Esophagus muscularis mucosa (tissue), 4 donors: ENCODE measurements at places on chromosomes 12 and 14. TPM values are rescaled to one million over a fixed set of nuclear protein-coding genes. Genes with fewer than 3 reads are reported as not detected.

KCNMB4 gene
- total RNA-seq: 8.4 TPM

DNA sequence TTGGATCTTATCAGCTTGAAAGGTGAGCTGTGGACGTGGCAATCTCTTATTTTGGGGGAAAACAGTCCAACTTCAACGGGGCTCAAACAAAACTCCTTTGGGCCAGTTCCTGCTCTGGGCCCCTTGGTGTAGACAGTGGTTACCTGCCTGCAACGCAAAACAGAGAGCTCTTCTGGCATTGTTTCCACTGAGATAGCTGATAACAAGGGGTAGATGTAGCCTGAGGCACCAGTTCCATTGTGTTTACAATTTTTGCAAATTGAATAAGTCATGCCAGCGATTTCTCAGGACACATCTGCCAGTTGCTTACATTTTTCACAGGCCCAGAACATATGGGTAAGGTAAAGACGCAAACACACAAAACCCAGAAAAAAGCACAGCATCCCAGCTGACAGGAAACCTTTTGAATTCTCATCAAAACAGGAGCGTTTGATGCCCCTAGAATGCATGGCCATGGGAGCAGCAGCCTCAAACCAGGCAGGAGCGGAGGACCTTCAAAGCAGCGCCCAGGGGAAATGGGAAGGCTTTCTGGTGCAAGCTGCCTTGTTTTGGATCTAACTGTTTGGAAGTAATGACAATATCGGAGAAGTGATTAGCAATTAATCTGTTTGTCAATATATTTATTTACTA is 259.7 kb downstream of the AACS start:
- DNase-seq: no peak
- no peak overlapping the region for H3K4me3 ChIP-seq
- H3K36me3 ChIP-seq: no peaks in the 10 kb centered on the region
- H3K27me3 ChIP-seq: no peaks in the 10 kb centered on the region
- H3K4me1 ChIP-seq: no peaks in the 10 kb centered on the region

NAP1L1 gene
- 412 TPM for total RNA-seq

GNPTAB gene
- total RNA-seq: 31.9 TPM

CCDC175 gene
- not detected for total RNA-seq

- H3K27me3 ChIP-seq: no peaks in the 10 kb centered on the region
- H3K4me1 ChIP-seq: no peaks in the 10 kb centered on the region
- H3K36me3 ChIP-seq: no peaks in the 10 kb centered on the region
- no peak overlapping the region for H3K27ac ChIP-seq
- no peak for DNase-seq
Measured at GRCh38 chr12:52271158-52271557, 3.3 kb upstream of the KRT86 start.

DNA sequence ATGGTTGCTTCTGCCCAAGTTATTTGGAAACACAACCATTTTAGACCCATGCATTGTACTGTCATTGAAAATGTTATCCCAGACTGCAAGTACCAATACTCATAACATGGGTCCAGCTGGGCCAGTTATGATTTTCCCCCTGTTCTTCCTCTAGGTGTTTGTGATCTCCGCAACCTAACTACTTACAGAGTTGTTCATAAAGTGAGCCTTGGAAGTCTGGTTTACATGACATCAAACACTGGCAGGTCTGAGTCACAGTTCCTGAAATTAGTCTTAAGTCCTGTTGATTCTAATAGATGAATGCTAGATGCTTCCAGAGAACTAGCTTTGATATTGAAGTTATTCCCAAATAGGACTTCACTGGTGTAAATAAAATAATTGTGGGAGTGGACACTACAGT is 487.0 kb downstream of the MED13L start:
- no peaks in the 10 kb centered on the region for H3K36me3 ChIP-seq
- no peaks in the 10 kb centered on the region for H3K27me3 ChIP-seq
- no peak overlapping the region for H3K4me3 ChIP-seq
- no peak for DNase-seq
- no peaks in the 10 kb centered on the region for H3K4me1 ChIP-seq

- H3K36me3 ChIP-seq: no peaks in the 10 kb centered on the region
- no peak overlapping the region for H3K4me3 ChIP-seq
Measured at GRCh38 chr12:7884689-7885088, 12.0 kb upstream of the SLC2A14 start.

- H3K27ac ChIP-seq: peak overlapping the region; percentile 98
- peaks cover 69% of the 10 kb centered on the region for H3K36me3 ChIP-seq
- peak overlapping the region; percentile 85 for H3K4me3 ChIP-seq
- peaks cover 43% of the 10 kb centered on the region for H3K4me1 ChIP-seq
Measured at GRCh38 chr12:6866163-6866919, 990 bp upstream of the TPI1 start.

DNA sequence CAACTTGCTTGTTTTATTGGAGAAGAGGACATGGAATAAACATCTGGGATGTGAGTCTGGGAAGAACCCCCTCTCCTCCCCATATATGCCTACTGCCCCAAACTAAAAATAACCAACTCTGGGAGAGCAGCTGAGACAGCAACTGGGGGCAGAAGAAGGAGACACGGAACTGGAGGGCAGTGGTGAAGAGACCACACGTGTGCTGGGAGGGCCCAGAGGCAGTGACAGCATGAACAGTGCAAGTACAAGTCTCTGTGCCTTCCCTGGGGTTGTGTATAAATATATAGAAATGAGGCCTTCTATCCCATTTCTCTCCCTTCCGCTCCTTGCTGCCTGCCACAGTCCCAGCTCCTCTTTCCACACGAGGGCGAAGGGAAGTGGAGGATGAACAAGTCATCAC is 4.0 kb upstream of the KRT73 start:
- H3K36me3 ChIP-seq: no peaks in the 10 kb centered on the region
- H3K4me1 ChIP-seq: no peaks in the 10 kb centered on the region
- no peaks in the 10 kb centered on the region for H3K27me3 ChIP-seq
- H3K27ac ChIP-seq: no peak overlapping the region
- no peak overlapping the region for H3K4me3 ChIP-seq

- peak overlapping the region; percentile 65 for H3K27ac ChIP-seq
- DNase-seq: no peak
- H3K4me1 ChIP-seq: peaks cover 25% of the 10 kb centered on the region
- no peak overlapping the region for H3K4me3 ChIP-seq
Measured at GRCh38 chr12:22810036-22810435, 185.1 kb downstream of the ETNK1 start.

SLC17A8 gene
- not detected for total RNA-seq

MAP1LC3B2 gene
- total RNA-seq: 3.0 TPM

DNA sequence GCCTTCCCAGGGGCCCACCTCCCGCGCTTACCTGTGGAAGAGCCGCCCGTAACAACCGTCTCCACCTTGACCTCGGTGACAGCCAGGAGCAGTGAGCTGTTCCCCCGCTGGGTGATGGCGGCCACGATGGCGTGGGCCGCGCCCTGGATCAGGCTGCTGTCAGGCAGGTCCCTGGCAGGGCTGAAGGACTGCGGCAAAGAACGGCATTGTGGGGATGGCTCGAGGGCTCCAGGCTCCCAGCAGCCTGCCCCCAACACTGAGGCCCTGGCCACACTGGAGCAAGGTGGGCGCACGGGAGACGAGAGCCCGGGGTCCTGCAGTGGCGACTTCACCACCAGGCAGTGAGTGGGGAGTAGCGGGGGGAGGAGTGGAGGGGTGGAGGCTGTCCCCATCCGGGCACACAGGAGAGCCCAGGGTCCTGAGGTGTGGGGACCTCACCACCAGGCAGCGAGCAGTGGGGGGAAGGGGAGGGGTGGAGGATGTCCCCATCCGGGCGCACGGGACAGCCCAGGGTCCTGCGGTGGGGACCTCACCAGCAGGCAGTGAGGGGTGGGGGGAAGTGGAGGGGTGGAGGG is 25.0 kb downstream of the JAG2 start:
- no peaks in the 10 kb centered on the region for H3K27me3 ChIP-seq
- no peak overlapping the region for H3K27ac ChIP-seq
- peaks cover 16% of the 10 kb centered on the region for H3K36me3 ChIP-seq
- DNase-seq: no peak
- H3K4me1 ChIP-seq: no peaks in the 10 kb centered on the region
- H3K4me3 ChIP-seq: no peak overlapping the region

DNA sequence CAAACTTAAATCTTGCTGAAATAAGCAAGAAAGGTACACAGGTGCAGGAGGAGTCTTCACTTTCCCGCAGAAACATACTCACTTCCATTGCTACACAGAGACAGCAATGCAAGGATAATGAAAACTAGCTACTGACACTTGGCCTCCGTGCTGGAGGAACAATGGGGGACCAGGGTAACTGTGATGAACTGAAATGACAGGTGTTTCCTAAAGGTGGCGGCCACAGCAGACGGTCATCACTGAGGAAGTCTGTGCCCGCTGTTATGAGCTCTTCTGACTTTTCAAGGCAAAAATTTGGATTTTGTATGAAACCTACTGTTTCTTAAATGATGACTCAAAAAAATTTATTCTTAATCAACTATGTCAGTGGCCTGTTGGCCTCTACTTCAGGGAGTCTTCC is 189.4 kb downstream of the CACNA1C start:
- no peaks in the 10 kb centered on the region for H3K36me3 ChIP-seq
- no peak for DNase-seq
- H3K4me1 ChIP-seq: peaks cover 90% of the 10 kb centered on the region
- peak overlapping the region; percentile 86 for H3K27ac ChIP-seq
- H3K4me3 ChIP-seq: no peak overlapping the region

GRCh38 chr12:47039756-47040155 is 39.7 kb upstream of the PCED1B start:
- H3K4me1 ChIP-seq: no peaks in the 10 kb centered on the region

HOXC6 gene
- total RNA-seq: 0.23 TPM

YLPM1 gene
- total RNA-seq: 33.4 TPM

TAS2R30 gene
- 1.5 TPM for total RNA-seq

DNA sequence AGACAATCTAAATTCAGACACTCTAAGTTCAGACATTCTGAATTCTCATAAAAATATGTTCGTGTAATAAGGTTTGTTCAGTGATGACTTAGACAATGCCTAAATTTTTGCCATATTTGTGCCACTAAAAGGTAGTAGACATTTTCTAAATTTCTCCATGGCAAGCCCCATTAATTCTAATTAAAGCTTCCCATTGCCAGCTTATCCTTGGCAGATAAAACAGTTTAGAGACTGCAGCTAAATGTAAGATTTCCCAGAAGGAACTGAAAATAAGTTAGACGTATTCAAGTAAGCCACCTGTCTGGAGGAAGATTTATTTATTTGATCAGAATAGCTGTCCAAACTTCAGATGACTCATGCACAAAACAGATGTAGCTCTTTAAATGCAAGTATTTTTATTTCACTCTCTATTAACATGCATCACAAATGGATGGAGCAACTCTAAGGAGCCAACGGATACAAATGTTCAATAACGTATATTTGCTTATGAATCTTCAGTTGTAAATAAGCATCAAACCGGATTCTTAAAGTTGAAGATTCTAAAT is 130.4 kb downstream of the SLC2A13 start:
- no peak overlapping the region for H3K4me3 ChIP-seq
- no peaks in the 10 kb centered on the region for H3K36me3 ChIP-seq
- no peak overlapping the region for H3K27ac ChIP-seq

DNA sequence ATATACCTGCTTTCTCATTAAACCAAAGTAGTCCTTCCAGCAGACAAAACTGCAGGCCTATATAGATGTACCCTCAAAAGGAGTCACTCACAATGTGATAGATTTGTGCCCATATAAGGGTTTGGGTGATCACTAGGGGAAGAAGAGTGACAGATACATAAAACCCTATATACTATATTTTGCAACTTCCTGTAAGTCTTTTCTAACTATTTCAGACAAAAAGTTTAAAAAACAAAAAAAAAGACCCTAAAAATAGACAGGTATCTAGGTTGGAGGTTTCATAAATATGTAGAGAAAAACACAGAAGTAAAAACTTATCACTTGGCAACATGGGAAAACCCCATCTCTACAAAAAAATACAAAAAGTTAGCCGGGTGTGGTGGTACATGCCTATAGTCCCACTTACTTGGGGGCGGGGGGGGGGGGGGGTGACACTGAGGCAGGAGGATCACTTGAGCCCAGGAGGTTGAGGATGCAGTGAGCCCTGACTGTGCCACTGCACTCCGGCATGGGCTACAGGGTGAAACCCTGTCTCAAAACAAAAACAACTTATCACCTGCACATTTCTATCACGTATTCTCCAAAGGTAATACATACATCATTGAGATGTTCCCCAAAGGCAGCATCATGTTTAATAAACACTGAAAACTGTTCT is 2.9 kb downstream of the VCPKMT start:
- H3K27ac ChIP-seq: no peak overlapping the region
- H3K4me3 ChIP-seq: no peak overlapping the region
- H3K36me3 ChIP-seq: peaks cover 34% of the 10 kb centered on the region
- no peaks in the 10 kb centered on the region for H3K27me3 ChIP-seq
- H3K4me1 ChIP-seq: peaks cover 25% of the 10 kb centered on the region
- no peak for DNase-seq

DNA sequence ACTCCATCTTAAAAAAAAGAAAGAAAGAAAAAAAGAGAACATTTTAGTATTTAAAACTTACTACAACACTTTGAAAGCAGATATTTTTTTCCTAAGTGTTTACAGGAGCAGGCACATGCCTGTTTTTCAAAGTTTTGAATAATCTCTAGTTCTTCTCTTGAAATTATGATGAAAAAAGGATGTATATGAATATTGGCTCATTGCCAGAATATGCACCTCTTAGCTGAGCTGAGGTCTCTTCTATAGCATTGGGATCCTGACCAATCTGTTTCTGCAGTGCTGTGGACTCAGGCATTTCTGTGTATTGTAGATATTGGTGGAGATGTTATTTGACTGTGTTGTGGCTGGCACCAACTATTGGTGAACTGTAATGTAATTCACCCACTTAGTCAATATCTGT is 15.0 kb downstream of the TECPR2 start:
- no peaks in the 10 kb centered on the region for H3K27me3 ChIP-seq
- peaks cover 4% of the 10 kb centered on the region for H3K4me1 ChIP-seq
- H3K27ac ChIP-seq: no peak overlapping the region
- no peak for DNase-seq
- H3K36me3 ChIP-seq: peaks cover 48% of the 10 kb centered on the region
- H3K4me3 ChIP-seq: no peak overlapping the region

- H3K4me1 ChIP-seq: peaks cover 7% of the 10 kb centered on the region
- no peak for DNase-seq
- H3K27ac ChIP-seq: no peak overlapping the region
- no peaks in the 10 kb centered on the region for H3K36me3 ChIP-seq
- no peaks in the 10 kb centered on the region for H3K27me3 ChIP-seq
Measured at GRCh38 chr14:74634964-74635363, 22.9 kb upstream of the LTBP2 start.

- H3K27ac ChIP-seq: peak overlapping the region; percentile 100
- H3K4me3 ChIP-seq: peak overlapping the region; percentile 98
- peaks cover 19% of the 10 kb centered on the region for H3K36me3 ChIP-seq
- no peaks in the 10 kb centered on the region for H3K27me3 ChIP-seq
Measured at GRCh38 chr14:31205681-31206535, 1.7 kb downstream of the HECTD1 start.

SMIM41 gene
- 2.9 TPM for total RNA-seq

- no peak for DNase-seq
- no peak overlapping the region for H3K27ac ChIP-seq
- H3K4me3 ChIP-seq: peak overlapping the region; percentile 20
- no peaks in the 10 kb centered on the region for H3K4me1 ChIP-seq
- H3K36me3 ChIP-seq: no peaks in the 10 kb centered on the region
- no peaks in the 10 kb centered on the region for H3K27me3 ChIP-seq
Measured at GRCh38 chr12:115569345-115570068, 708.0 kb downstream of the MED13L start.

- no peaks in the 10 kb centered on the region for H3K4me1 ChIP-seq
- H3K27ac ChIP-seq: no peak overlapping the region
- H3K4me3 ChIP-seq: no peak overlapping the region
- H3K36me3 ChIP-seq: no peaks in the 10 kb centered on the region
Measured at GRCh38 chr12:130029151-130029550, 125.3 kb upstream of the TMEM132D start.
